CD4-positive, alpha-beta T cell treated with Interleukin-15 for 4 hours (primary cell): ENCODE measurements at places on chromosomes 16 and 17.

GRCh38 chr17:49553676-49554335 is 21.9 kb upstream of the NXPH3 start:
- DNase-seq = no peak

- no peak for DNase-seq
These were observed 284.0 kb downstream of the SEC14L1 start for GRCh38 chr17:77424585-77425344.

DNA sequence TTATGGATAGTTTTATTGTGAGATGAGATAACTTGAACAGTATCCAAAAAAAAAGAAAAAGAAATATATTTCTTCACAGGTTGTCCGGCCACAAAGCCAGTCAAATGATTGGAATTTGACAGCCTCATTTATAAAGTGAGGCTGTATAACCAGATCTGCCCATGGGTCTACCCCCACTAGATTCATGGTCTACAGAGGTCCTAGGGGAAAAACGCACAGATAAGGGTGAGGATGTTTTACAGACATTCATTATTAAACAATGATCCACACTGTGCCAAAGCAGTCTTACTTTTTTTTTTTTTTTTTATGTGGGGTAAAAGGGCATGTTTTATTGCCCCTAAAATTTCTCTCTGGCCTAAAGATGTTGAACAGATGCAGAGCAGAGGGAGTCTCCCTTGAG is 1503.0 kb upstream of the CDH8 start:
- DNase-seq = no peak

DNA sequence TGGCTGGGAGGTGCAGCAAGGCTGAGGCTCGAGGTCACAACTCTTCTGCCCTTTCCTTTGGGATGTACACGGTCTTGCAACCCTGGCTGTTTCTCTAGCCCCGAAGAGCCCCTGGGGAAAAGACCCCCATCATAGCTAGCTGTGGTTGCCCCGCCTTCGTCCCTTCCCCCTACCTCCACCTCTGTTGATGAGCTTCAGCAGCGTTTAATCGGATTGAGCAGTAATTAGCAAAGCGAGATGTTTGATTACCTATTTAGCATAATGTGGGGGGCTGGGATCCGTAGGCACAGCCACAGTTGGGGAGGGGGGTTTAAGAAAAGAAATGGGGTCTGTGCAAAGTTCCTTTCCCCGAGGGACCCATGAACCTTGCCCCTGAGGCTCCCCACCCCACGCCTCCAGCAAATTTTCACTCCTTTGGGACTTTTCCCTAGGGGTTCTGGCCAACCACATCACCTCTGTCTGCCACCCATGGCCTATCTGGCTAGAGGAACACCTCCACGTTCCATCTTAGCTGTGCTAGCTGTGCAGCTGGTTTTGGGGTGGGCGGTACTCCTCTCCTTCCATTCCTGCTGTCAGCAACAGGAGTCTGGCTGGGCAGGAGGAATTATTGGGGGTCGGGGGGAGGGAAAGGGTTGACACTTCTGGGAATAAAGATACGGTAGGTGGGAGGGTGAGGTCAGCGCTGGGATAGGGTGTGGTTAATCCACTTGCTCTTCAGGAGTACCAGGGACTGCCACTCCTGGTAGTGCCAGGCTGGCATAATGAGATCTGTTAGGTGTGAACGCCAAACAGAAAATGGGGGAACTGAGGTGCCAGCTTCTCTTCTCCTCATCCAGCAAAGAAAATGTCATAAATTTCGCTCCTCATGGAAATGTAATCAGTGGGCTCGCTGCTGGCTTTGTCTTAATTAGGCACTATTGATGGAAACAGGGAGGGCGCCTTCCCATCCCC is 1.3 kb upstream of the DNAH2 start:
- no peak for DNase-seq

DNA sequence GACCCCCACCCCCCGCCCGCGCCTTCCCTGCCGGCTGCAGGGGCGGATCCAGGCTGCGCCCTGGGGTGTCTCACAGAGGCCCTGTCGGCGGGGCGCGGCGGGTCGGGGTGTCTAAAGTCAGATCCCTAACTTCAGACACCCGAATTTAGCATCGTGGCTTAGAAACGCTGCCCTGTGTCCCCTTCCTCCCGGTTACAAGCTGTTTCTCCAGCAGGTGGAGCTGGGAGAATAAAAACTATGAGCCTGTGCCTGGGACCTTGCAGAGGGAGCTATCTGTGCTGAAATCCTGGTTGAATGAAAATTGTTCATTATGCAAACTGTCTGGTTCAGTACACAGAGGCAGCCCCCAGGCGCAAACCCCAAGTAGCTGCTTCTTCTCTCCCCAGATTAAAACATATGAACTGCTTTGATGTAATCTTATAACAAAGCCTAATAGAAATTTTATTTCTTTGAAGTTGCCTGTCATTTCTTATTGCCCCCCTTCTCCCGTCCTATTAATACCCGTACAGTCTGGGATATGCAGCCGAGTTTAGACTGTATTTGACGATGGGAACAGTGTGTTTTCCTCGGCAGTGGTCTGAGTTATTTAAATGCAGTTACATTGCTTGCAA is 79.0 kb downstream of the RPA1 start:
- peak; percentile 37 for DNase-seq

DNA sequence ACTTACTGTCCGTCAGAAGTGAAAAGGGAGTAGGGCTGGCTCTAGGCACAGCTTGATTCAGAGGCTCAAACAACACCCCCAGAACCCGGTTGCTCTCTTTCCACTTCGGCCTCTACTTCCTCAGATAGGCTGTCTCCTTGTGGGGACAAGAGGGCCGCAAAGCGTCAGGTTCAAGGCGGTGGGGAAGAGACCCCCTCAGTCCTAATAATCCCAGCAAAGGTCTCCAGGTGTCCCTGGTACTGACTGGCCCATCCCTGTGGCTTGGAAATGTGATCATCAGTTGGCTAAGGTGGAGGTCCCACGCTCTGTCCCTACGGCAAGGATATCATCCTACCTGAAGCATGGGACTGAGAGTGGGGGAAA is 26.0 kb downstream of the NGFR start:
- DNase-seq = no peak

DNA sequence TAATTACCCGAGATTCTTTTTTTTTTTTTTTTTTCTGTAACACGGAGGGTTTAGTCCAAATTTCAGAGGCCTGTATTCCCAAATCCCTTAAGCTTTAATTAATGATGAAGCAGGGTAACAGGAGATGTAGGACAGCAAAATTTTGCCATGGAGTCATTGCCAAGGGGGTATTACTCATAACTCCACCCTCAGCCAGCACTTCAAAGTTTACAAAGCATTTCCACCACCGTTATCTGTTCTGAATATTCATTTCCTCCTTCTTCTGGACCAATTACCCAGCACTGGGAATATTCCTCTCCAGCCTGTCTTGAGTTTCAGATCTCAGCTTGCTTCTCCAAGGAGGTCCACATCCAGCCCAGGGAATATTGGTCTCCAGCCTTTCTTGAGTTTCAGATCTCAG is 747.5 kb upstream of the EEF2KMT start:
- no peak for DNase-seq

- DNase-seq = no peak
These were observed 15.1 kb downstream of the SNX11 start for GRCh38 chr17:48122665-48123045.

DNA sequence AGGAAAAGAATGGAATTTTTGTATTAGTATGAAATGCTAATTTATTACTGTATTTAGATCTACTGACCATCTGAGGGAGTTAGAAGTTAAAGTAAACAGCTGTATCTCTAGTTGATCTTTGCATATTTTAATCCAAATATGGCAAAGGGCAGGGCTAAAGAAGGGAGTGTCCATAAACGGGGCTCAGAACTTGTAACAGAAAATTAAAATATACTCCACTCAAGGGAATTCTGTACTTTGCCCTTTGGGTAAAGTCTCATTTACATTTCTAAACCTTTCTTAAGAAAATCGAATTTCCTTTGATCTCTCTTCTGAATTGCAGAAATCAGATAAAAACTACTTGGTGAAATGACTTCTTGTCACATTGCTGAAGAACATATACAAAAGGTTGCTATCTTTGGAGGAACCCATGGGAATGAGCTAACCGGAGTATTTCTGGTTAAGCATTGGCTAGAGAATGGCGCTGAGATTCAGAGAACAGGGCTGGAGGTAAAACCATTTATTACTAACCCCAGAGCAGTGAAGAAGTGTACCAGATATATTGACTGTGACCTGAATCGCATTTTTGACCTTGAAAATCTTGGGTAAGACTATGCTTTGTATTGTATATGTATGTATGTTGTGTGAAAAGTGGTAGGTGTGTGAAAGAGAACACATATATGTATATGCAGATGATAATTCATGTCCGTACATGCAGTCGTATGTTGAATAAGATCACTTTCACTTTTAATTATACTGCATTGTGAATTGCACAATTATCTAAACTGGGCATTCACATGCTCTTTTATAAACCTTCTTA is at the start of gene ASPA:
ASPA (plus strand) TSS at position 186 of the 799 bp plus-strand sequence; CDS start at position 349, 163 bp downstream.
- no peak for DNase-seq

DNA sequence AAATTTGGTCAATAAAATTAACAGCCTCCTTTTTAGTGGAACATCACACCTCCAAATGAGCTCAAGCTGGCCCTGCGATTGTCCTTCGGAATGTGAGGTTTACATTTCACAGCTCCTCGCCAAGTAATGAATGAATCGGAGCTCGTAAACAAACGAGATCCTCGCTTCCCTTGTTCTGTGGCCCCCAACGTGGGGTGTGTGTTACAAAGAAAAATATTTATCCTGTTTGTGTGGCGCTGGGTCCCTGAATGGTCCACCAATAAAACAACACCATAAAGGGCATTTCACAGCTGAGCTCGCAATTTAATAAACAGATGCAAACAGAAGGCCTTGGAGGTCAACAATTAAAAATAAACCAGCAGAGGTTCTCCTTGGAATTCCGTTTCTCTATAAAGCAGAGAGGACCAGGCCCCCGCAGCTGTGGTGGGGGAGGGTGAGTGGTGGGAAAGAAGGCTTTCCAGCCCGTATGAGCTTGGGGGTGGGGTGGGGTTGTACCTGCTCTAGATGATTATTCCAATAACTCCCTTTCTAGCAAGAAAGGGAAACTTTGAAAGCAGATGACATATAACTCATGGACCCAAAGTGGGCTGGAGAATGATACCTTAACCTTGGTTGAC is 393.9 kb upstream of the SALL1 start:
- no peak for DNase-seq

GRCh38 chr17:77182205-77183172 is 41.7 kb downstream of the SEC14L1 start:
- DNase-seq = no peak

GRCh38 chr17:19492141-19492540 is 41.5 kb upstream of the SLC47A1 start:
- DNase-seq = no peak

- DNase-seq = peak; percentile 25
These were observed 21.2 kb upstream of the MON1B start for GRCh38 chr16:77169650-77170236.

GRCh38 chr16:81310045-81310644 is 4.6 kb upstream of the GAN start:
- DNase-seq = no peak

GRCh38 chr16:4328046-4328781 is 12.3 kb downstream of the GLIS2 start:
- peak; percentile 50 for DNase-seq

DNA sequence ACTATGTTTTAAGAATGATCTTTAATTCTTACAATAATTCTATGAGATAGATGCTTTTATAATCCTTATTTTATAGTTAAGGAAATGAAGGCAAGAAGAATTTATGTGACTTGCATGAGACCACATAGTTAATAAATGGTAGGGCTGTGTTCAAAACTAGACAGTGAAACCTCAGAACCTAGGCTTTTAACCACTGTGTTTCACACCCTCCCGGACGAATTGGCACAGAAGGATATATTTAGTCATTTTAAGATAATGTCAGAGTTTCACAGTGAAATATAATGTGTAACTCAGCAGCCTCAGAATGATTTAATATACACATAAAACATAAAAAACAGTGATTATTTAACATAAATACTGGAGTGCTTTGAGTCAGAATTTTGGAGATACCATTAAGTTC is 57.0 kb downstream of the NSRP1 start:
- peak; percentile 6 for DNase-seq

DNA sequence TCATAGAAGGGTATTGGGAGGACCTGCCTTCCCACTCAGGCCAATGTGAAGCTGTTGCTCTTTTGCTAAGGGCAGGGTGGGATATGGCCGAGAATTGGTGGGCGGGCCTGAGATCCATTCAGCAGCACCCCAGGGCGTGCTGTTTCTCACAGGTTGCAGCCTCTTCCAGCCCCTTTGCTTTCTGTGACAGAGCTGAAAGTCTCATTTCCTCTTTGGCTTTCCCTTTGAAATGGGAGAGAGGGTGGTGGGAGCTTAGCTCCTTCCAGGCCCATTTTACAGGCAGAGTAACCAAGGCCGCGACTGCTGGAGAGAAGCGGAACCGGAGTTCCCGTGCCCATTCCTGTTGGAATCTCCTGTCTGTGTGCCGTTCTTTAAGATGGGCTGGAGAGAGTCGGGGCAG is 183.0 kb downstream of the RAB11FIP4 start:
- no peak for DNase-seq

DNA sequence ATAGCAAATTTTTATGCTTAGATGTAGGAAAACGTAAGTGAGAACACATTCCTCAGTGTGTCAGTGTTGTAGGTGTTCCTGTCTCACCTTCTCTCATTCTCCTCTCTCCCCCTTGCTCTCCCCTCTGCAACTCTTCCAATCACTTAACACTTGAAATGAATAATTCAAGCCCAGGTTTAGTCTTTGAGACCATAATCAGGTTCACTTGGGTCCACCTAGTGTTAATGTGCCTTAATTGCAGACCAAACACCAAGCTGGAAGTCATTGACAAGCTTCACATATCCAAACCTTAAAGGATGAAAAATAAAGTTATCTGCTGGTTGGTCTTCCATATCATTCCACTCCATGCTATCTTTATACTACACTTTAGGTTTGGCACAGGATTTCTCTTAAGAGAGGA is 37.0 kb downstream of the STXBP4 start:
- no peak for DNase-seq

DNA sequence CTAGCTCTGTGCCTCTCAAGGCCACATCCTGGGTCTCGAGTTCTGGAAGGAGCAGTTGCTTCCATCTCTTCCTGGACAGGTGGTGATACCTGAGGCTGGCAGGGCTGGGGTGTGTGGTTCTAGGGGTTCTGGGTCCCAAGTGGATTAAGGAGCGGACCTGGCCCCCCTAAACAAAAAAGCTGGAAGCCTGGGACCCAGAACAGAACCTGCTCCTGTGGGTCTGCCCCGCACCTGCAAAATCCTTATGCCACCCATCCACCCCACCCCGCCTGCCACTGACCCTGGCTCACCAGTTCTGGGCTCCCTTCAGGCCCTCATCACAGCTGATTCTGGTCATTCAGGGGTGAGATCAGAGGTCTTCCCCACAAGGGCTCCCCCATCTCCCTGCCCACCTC is 44.8 kb downstream of the ADCY7 start:
- no peak for DNase-seq

GRCh38 chr16:8305201-8305600 is 285.1 kb downstream of the TMEM114 start:
- DNase-seq = no peak
